DMS153 (cell line): ENCODE measurements at places on chromosomes 11 and 22.
A peak's percentile ranks its signal among the peaks of the same experiment; 100 is the strongest.

DNA sequence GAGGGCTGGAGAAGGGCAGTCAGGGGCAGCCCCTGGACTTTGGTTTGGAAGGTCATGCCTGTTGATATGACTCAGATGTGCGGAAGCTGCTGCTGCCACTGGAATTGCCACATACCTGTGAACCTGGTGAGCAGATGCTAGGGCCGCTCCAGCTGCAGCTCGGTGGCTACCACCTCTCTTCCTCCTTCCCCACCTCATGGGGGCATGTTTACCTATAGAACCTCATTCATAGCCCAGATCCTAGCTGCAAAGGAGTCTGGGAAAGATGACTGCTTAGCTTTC is 17.5 kb upstream of the TSPAN18 start:
- no peak for DNase-seq

- DNase-seq = no peak
Measured at GRCh38 chr11:72544589-72544988, 110.3 kb upstream of the CLPB start.

GRCh38 chr11:8785998-8786397 is 103.4 kb downstream of the RPL27A start:
- no peak for DNase-seq

- no peak for DNase-seq
Measured at GRCh38 chr11:32184041-32184722, 93.3 kb downstream of the RCN1 start.

GRCh38 chr11:97685695-97686094 is 1295.9 kb downstream of the JRKL start:
- no peak for DNase-seq

- DNase-seq = no peak
Measured at GRCh38 chr11:34308913-34309585, 48.8 kb downstream of the ABTB2 start.

GRCh38 chr11:21403069-21403468 is 733.7 kb downstream of the NELL1 start:
- DNase-seq = no peak

DNA sequence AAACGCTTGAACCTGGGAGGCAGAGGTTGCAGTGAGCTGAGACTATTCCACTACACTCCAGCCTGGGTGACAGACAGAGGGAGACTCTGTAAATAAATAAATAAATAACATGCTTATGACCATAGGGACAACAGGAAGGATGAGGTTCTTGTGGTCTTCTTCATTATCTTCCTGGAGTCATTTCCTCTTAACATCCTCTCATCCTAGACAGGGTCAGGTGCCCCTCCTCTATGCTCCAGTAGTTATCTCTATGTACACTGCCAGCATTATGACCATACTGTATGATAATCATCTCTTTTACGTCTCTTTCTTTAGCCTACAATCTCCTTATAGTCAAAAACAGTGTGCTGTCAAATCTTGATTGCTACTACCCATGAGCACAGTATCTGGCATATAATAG is 17.7 kb downstream of the RAB30 start:
- no peak for DNase-seq

DNA sequence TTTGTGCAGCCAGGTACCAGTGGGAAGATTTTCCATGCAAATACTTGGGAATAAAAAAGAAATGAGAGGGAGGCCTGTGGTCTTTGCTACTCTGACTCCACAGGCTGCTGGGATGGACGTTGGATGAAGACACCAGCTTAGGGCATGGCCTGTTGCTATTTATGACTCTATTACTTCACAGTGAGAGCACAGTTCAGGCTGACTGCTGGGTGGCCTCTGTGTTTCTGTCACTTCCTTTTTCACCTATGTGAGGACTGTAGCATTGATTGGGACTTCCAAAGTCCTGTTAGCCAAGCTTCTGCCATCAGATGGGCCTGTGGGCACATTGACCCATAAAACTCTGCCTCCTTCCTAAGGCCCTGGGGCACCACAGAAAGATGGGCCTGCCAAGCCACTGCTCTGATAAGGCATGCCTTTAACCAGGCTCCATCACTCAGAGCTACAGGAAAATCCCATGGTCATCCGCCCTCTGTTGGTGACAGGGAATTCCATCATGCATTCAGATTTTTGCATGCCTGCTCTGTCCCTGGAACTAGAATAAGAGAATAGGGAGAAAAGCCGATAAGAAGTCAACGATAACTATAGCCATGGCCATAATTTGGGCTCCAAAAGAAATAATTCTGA is 64.6 kb downstream of the KCNJ1 start:
- DNase-seq = peak; percentile 54

DNA sequence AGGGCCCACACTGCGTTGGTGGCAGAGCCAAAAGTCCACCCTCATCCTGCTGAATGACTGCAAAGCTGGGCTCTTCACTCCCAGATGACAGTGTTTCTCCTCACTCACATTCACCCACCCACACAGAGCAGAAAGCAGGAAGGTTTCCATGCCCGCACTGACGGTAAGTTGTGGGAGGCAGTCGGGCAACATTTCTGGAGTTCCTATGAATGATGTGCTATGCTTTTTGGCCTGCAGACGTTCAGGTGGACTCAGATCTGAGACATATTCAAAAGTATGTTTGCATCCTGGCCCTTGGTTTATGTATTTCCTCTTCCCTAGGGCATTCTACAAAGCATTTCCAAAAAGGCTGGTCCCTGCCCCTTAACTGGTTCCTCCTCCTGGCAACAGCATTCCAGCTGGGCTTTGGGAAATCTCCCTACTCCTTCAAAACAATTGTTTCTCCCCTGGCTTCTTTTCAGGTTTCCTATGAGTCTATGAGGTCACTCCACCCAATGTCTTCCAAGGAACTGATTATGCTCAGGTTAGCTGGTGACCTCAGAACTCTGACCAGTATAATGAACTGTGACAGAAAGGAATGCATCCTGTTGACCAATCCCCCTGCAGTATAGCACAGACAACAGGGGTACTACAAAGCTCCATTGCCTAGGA is 36.4 kb downstream of the PACSIN2 start:
- DNase-seq = no peak

DNA sequence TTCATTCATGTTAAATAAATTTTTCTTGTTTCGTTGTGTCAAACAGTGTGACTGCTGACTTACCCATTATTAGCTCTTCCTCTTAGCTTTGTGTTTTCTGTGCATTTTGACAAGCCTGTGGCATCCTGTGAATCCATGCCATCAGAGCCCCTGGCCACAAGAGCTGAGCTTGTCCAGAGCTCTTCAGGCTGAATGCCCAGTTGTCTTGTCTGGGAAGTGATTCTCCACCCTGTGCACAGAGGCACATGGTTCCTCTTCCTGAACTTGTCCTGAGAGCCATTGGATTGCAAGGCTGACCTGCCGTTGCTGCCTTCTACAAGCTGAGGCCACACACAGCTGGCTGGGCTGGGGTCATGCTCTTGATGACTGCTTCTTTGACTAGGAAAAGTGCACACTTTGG is 64.1 kb downstream of the PPP6R3 start:
- DNase-seq = no peak

GRCh38 chr11:120977266-120978137 is 46.4 kb upstream of the TBCEL start:
- no peak for DNase-seq

DNA sequence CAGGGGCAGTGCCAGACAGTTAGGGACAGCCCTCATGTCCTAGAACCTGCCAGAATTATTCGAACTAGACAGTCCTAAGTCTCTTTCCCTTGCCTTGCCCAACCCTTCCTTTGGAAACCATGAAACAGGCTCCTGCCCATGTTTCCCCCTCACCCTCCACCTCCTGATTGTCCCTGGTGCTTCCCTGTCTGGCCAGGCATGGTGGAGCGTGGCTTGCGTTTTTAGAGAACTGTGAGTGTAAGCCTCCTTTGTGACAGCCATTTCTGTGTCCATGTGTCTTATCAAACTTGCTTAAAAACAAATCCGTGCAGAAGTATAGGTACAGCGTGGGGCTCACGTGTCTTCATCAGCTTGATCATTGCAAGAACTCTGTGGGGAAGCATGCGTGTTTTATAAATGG is 54.9 kb downstream of the MPPED1 start:
- DNase-seq = no peak

- DNase-seq = peak; percentile 47
Measured at GRCh38 chr11:121291896-121292494, 576 bp upstream of the SC5D start.

GRCh38 chr11:119671561-119672015 is 57.4 kb downstream of the NECTIN1 start:
- DNase-seq = no peak

DNA sequence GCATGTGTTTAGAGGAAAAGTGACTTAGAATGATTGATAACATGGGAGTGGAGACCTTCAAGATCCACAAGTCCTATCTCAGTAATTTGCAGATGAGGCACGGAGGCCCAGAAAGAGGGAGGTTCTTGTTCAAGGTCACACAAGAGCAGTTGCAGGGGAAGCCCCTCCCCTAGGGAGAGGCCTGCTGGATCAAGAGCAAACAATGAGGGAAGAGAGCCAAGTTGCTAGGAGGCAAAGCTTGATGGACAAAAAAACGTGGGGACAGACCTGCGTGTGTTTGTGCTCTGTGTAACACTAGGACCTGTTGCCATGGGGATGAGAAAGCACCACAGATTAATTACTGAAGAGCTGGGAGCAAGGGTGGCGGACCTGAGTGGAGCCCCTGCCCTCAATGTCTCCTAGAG is 6.4 kb upstream of the MFRP start:
- DNase-seq = peak; percentile 87

DNA sequence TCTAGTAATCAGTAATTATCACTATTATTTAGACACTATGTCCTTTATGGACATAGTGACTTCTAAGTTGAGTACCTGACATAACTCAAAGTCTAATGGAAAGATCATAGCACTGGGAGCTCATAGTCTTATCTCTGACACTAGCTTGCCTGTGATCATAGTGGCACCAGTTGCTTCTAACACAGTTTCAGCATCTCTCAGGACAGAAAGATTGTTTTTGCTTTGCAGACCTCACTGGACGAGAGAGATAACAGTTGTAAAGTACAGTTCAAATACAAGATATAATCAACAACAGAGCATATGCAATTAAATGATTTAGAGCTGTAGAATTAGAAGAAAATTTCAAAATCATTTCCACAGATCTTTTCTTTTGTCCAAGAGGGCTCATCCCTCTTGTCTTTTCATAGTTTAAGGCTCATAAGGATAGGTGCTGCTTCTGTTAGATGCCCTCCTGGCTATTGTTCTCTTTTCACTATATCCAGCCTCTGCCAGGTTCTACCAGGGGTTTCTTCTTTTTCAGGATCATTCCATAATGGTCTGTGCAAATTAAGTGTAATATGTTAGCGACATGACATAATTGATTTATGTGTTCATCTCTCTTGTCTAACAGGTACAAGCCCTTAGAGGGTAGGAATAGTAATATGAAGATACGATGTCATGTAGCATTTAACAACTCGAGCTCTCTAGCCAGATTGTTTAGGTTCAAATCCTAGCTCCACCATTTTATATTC is 1175.4 kb upstream of the TENM4 start:
- DNase-seq = no peak

DNA sequence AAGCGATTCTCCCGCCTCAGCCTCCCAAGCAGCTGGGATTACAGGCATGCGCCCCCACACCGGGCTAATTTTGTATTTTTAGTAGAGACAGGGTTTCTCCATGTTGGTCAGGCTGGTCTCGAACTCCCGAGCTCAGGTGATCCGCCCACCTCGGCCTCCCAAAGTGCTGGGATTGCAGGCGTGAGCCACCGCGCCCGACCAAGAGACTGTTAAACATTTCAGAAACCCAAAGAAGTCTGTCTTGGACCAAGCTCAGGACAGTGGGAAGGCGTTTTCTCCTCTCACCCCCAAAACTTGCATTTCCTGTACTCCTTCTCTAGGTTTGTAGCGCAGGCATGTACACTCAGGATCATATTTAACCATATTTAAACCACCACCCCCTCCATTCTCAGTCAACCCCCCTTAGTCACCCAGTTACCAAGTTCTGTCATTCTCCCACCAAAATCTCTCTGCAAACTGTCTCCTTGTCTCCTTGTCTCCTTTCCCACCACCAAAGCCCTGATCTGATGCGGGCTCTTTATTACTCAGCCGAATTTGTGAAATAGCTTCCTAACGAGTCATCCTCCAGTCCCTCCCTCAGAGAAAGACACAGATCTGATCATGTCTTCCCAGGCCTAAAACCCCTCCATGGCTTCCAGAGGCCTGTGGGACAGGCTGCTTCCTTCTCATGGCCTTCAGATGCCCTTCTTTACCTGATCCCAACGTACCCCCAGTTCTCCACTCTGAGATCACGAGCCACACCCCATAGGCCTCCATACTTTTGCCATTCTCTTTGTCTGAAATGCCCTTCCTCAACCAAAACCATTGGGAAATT is 29.0 kb upstream of the CREB3L1 start:
- no peak for DNase-seq

DNA sequence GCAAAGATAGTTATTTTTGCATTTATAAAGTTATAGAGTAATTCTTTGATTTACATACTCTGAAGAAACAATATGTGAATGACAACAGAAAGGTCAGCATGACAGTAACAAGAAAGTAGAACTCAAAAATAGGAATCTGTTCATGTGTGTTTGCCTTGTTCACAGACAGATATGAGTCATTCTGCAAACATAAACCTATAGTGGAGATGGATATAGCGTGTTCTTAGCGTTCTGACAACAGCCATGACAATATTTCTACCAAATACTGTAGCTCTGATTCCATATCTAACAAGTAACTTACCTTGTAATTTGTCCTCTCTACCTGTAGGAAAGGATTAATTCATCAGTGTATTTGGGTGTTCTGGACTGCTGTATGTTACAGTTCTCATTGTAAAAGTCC is 208.5 kb upstream of the MTMR2 start:
- no peak for DNase-seq

GRCh38 chr11:116994195-116994594 is 104.0 kb downstream of the SIK3 start:
- no peak for DNase-seq

DNA sequence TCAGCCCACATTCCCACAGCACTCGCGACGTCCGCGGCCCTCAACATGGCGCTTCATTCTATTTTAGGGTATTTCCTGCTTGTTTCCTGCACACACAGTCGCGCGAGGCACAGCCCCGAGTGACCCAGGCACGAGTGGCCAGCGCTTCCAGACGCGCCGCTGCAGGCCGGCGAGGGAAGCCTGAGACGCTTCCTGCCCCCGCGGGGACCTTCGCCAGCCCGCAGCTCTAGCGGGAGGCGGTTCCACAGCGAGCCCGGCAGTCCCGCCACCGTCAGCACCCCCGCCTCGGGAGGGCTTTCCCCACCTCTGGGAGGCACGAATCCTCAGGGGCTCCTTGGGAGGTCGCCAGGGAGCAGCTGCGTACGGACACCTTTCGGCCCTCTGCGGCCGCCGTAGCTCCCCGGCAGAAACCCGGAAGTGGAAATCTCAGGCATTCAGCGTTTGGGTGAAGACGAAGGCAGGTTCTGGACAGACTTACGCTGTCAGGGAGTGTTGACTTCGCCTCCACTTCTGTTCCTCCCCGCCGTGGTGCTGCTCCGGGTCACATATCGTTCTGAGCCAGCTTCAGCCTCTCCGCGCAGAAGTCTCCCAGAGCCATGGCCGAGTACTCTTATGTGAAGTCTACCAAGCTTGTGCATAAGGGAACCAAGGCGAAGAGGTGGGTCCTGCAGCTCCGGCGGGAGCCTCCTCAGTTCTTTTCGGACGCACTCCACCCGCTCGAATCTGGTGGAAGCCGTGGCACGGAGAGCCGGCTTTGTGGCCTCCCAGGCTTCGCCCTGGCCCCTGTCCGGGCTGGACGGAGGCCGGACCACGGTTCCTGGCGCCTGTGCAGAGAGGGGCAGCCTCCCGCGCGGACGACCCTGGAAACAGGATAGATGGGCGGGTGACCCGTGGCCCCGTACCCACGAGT is 2925.9 kb upstream of the OR11H1 start:
- DNase-seq = no peak
